ENCODE measurements at places on chromosomes 2 and 18.

DNA sequence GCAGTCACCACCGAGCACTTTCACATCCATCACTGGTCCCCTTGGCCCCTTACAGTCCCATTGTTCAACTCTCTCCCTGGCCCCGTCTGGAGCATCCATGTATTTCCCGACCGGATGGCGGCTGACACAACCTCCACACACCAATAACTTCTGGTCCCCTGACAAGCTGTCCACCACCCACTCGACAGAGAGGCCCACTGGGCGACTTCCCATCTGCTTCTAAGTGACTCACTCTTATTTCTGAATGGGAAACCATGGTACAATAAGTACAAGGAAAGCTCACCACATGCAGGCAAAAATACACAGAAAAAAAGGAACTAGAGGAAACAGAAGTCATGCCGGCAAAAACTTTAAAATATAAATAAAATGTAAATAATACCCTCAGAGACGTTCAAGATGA, 82.9 kb upstream of the RAB12 start:
- no peak for DNase-seq

DNA sequence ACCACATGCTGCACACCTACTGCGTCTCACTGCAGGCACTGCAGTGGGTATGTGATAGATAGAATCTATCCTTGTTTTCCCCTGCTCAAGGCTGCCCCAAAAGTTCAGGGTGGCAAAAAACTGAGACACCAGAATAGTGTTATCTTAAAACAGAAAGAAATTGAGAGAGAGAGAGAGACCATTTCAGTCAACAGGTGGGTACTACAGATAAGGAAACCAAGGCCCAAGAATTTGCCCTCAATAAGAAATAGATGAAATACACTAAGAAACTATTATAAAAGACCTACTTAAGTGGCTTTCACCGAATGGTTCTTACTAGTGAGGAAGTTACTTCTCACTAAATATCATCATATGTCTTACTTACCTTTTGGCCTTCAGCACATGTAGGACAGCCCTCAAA, 27.9 kb downstream of the EPG5 start:
- no peak for DNase-seq

- DNase-seq: no peak
Observed at GRCh38 chr2:120539937-120540718, 194.2 kb downstream of the INHBB start.

DNA sequence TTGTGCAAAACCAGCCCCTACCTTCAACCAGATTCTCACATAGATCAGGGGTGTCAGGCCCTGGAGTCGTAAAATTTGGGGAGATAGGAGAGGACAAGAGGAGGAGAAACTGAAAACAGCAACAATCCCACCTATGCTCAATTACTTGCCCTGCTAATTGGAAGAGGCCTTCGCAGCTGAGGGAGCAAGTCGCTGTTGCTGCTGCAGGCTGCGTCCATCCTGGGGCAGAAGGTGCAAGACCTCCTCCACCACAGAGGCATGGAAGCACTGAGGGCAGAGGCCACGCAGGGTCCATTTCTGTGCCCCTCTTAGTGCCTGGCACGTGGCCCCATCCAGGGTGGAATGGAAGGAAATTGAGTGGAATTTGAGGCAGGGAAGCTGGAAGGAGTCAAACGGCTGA, 36.5 kb downstream of the CNGA3 start:
- no peak for DNase-seq

GRCh38 chr2:71181316-71181715, 45.6 kb downstream of the PAIP2B start:
- DNase-seq: no peak

DNA sequence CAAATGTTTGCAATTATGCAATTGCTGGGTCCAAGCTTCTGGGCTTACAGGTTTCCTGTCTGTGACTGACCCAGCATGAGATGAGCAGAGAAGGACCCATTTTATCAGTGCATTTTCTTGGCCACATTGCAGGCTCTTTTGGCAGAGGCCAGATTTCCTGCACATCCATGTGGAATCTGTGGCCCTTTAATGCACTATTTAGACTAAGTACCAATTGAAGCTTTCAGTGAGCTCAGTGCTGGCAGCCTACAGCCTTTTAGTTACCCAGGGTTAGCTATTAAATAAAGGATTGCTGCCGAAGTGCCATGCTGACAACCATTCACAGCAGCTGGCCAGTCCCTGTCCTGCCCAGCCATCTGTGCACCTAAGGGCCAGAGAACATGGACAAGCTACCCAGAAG, 165.0 kb downstream of the ANKRD30B start:
- DNase-seq: no peak

Data from activated CD4-positive, alpha-beta T cell treated with anti-CD3 and anti-CD28 coated beads, Interleukin-10, Interleukin-2, amounts not matched to agents 100 ng/mL and 50 ng/mL, durations not matched to agents 16 hours and 8 hours (primary cell).